ENCODE measurements at places on chromosomes 13 and 19.

DNA sequence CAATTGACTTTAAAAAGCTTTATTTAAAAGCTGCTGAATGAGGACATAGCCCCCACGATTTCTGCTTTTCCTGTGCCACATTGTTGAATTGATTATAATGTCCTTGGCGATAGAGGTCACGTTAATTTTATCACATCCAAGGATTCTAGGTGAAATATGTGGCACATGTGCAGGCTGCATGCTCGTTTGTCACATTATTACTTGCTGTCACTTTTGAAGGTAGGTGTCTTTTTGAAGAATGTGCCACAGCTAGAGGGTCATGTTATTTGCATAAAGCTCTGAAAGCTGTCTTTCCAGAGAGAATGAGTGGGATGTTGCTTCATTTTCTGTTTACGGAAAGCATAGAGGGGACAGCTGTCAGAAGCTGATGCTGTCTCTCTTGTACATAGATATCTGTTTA lies 927.6 kb upstream of the ATXN8OS start:
- no peak for DNase-seq

- no peak for DNase-seq
Measured at GRCh38 chr19:34692549-34692948, 15.1 kb downstream of the ZNF302 start.

GRCh38 chr13:39362652-39363381 lies 240.2 kb downstream of the LHFPL6 start:
- DNase-seq: no peak

GRCh38 chr19:58350001-58350861 lies 3.1 kb downstream of the A1BG start:
- DNase-seq: no peak

- no peak for DNase-seq
Measured at GRCh38 chr19:13461536-13461935, 44.7 kb downstream of the CACNA1A start.

DNA sequence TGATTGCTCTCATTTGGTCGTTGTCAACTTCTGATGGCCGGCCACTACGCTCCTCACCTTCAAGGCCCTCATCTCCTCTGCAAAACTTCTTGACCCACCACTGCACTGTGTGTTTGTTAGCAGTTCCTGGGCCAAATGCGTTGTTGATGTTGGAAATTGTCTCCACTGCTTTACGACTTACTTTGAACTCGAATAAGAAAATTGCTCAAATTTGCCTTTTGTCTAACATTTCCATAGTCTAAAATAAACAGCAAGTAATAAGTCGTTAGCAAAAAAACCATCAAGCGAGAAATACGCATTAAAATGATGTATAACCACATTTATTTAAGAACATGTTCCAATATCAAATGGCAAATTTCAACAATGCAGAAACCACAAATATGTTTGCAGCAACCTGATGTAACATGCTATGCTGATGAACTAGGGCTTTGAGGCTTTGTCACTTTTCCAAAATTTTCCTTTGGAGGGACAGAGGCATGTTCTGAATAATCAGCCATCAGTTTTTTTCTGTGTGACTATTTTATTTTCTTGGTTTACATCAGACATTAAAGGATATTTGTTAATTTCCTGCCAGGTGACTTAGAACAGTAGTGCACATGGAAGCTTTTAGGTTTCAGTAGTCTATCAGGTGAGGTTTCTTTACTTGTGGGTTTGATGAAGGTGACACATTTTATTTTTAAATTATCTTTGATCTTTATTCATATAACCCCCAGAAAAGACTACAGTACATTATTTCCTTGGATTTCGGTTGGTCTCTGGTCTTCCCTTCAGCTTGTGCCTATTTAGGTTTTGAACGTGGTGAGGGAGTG lies 74.7 kb upstream of the TEX29 start:
- DNase-seq: no peak

DNA sequence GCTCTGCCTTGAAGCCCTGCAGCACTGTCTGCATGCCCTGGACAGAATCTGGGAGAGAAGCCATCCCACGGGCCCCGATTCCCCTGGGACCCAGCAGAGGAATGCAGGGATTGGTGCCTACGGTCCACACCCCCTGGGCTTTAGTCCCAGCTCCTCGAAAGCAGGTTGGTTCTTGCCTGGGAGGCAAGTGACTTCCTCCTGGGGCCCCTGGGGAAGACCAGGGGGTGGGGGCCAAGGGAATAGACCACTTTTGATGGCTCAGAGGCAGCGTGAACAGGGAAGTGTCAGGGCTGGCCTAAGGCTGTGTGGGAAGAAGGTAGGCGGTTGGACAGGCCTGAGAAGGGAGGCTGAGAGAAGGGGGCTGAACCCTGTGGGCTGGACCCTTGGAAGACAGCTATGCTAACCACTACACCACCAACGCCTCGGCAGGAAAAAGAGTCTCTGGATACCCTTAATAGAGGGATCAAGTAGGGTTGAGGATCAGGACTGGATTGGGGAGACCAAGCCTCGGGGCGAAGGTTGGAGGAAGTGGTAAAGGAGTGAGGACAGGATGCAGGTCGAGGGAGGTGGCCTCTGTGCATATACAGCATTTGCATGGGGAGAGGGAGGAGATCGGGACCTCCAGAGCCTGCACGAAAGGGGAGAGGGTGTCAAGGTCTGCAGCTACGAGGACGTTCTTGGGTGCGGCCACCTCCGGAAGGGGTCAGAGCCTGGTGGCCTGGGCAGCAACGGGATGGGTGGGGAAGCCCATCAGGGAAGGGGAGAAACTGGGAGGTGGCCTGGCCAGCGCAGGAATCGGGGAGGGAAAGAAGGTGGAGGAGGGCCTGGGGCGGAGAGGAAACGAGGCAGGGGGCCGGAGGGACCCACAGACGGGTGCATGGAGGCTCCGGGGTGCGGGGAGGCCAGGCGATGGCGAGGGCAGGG lies 709 bp downstream of the DPP9 start:
- DNase-seq: peak; percentile 82

GRCh38 chr13:113639616-113640262 lies 18.3 kb downstream of the ATP4B start:
- no peak for DNase-seq

DNA sequence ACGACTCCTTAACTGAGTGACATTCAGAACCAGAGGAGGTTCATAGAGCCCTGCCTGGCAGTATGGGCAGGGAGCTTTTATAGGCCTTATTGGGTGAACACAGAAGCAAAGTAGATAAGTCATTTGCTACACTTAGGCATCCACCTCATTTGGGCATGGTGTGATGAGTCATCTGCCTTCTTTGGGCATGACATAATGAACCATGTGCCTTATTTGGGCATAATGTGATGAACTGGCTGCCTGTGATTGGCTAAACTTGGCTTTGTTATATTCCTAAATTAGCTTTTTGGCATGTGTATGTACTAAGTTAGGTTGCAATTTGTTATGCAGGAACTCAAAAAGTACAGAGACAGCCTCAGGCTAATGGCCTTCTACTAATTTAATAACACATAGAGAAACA lies 2210.2 kb upstream of the PCDH20 start:
- DNase-seq: no peak

DNA sequence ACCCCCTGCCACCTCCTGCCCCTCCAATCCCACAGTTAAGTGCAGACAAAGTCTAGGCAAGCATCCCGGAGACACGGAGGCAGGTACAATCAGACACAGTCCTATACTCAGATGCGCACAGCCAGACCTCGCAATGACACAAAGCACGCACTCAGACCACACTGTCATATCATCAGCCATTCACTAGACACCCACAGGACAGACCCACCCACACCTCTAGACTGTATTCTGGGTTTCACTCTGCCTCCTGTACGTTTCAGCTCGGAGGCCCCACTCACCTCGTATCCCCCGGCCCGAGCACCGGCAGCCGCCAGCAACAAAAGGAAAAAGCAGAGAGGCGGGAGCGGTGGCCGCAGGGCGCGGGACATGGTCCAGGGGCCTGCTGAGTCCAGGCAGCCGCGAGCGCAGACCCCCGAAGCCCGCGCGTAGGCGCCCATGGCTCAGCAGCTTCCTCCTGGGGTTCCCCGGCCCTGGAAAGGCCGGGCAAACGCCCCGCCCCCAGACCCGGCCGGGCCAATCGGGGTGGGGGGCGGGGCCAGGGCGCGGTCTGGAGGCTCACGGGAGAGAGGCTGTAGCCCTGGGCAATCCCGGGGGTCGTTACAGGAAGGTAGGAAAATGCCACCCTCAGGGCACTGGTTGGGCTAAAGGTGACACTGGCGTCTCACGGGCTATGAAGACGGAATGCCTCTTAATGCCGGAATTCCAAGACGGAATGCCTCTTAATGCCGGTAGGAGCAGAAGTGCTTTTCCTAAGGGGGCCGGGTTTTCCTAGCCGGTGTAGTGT lies at the start of the genes MAN2B1 and WDR83:
Gene MAN2B1, minus strand, starts transcription at position 478 of the 784 bp plus-strand sequence. Its CDS starts 41 bp downstream, at position 437.
Gene WDR83, plus strand, starts transcription at position 543 of the 784 bp plus-strand sequence. CDS start 2,984 bp downstream, outside the sequence.
- peak; percentile 64 for DNase-seq

DNA sequence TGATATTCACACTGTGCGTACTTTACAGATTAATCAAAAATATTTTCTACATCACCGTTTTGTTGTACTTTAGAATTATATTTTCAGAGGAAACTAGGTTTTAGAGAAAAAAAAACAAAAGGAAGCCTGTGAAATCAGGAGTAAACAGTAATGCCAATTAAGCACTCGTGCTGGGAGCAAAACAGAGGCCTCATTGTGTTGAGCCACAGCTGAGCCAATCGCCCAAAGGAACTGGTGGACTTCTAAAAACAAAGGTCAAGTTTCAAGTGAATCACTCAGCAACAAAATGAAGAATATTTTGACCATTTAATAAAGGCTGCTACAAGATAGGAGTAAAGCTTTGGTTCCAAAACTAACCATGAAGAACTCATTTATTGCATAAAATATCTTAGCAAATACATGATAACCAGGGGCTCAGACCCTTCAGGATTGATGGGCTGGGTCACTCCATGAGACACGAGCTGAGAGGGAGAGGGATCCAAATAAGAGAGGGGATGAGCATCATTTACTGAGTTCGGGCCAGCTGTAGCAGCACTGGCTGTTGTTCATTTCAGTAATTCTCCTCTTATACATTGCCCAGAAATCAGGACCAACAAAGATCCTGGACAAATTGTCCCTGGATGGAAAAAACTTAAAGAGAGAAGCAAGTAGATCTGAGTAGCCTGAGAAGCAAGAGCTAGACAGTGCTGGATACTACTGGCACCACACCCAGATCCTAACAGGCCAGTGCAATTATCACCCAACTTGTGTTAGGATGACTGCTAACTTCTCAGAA lies 8.3 kb upstream of the NALCN start:
- DNase-seq: peak; percentile 86

DNA sequence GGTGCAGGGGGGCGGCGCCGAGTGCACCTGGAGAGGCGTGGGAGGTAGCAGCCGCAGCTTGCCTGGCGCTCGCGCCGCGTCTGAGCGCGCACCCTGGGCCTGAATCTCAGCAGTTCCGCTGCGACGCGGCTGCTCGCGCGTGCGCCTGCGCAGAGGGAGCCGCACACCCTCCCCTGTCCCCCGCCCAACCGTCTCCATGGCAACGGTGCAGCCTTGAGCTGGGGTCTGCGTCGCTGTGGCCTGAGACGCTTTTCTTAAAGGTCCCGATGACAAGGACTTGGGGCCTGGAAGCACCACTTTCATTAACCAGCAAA lies at the start of gene PNMA8B:
Gene PNMA8B, minus strand, starts transcription at position 82 of the 314 bp plus-strand sequence. CDS start 402 bp downstream, outside the sequence.
- no peak for DNase-seq

- no peak for DNase-seq
Measured at GRCh38 chr19:45153339-45154063, 7.3 kb downstream of the NKPD1 start.

DNA sequence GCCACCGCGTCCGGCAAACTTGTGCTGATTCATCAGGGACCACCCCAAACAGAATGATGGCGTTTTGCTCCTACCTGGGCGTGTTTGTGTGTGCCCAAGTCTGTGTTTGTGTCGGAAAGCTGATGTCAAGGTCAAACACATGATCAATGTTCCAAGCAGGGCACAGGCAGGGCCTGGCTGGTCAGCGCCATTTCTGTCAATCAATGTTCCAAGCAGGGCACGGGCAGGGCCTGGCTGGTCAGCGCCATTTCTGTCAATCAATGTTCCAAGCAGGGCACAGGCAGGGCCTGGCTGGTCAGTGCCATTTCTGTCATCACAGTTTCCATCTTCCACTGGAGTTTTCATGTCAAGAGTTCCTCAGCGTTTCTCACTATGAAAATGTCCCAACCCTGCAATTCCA lies 14.9 kb upstream of the GRTP1 start:
- no peak for DNase-seq

GRCh38 chr19:36128392-36128736 lies 11.5 kb upstream of the CAPNS1 start:
- no peak for DNase-seq

GRCh38 chr13:112743451-112744167 lies 53.8 kb downstream of the ATP11A start:
- DNase-seq: no peak

DNA sequence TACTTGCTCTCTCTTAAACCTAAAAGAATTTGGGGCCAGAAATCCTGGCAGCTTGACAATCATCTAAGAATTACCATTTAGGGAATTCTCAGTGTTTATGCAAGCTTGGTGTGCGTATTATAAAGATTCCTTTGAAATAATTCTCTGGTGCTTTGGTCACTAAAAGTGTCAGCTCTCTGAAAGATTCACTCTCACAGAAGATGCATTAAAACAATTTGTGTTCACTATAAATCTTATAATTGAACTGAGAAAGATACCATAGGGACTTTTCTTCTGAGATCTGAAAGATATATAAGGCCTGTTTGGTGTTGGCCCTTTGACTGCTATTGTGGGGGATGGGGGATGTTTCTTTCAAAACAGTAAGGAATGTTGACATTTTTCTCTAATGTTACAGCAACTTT lies 27.3 kb downstream of the EPSTI1 start:
- DNase-seq: no peak

DNA sequence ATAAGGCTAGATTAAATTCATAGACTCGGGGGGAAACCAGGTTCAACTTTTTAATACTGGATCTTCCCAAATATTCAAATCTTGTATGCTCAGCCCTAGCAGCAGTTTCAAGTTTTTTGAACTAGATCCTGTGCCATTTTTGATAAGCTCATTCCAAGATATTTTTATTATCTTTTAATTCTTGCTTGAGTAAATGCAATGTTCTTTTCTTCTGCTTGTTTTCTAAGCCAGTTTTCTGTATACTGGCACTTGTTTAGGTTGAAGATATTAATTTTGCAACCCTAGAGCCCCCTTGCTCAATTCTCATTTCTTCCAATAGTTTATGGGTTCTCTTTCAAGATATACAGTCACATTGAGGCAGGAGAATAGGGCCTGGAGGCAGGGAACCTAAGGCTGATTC lies 13.1 kb upstream of the PNMA8C start:
- DNase-seq: no peak

GRCh38 chr19:39110263-39110967 lies 15.2 kb upstream of the PAK4 start:
- peak; percentile 75 for DNase-seq

DNA sequence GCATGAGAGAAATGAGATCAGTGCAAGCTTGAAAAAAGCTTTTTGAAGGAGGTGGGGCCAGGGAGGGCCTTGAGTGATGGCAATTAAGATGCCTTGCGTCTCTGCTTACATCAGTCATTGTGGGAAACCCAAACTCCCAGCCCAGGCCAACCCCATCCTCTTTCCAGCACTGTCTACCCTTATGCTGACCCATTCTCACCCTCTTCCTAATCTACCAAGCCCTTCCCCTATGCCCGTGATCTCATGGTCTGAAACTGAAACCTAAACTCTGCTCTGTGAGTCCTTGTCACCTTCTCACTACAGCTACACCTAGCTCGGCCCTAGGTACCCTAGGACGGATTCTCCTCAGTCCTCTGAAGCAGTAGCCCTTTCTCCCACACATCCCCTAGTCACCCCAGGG lies 36.0 kb upstream of the SERP2 start:
- no peak for DNase-seq

GRCh38 chr19:12669270-12670158 lies 2.9 kb downstream of the WDR83 start:
- DNase-seq: peak; percentile 85

- no peak for DNase-seq
Measured at GRCh38 chr13:99312493-99312883, 5.3 kb upstream of the GPR183 start.

Measured in COLO829 (cell line).